ENCODE measurements at places on chromosomes 4 and X.

DNA sequence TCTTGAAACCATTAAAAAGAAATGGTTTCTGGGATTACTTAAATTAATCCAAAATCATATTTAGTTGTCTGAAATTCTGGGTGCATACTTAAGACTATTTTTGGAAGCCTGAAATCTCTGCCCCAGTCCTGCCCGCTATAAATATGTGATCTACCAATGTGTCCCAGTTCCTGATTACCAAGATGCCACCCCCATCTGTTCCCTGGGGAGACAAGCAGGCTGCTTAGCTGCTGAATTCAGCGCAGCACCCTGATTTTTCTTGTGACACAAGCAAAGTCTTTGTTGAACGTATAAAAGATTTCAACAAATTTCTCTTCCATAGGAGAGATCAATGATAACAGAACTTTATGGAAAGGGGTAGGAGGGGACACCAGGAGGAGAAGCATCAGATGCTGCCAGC, 100.6 kb upstream of the PRPS2 start:
- DNase-seq: no peak

DNA sequence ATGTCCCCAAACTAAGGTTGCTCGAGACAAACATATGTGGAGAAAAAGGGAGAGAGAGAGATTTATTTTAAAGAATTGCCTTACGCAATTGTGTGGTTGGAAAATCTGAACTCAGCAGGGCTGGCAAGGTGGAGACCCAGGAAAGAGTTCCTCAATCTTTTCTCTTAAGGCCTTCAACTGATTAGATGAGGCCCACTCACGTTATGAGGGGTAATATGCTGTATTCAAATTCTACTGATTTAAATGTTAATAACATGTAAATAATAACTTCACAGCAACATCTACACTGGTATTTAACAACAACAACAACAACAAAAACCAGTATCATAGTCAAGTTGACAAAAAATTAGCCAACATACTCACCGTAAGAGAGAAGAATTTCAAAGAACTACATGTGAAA, 14.6 kb downstream of the SERPINA7 start:
- no peak for DNase-seq

GRCh38 chr4:98662626-98663225, 4.3 kb upstream of the TSPAN5 start:
- no peak for DNase-seq

GRCh38 chr4:152807294-152807829, 27.6 kb downstream of the ARFIP1 start:
- DNase-seq: peak; percentile 43

DNA sequence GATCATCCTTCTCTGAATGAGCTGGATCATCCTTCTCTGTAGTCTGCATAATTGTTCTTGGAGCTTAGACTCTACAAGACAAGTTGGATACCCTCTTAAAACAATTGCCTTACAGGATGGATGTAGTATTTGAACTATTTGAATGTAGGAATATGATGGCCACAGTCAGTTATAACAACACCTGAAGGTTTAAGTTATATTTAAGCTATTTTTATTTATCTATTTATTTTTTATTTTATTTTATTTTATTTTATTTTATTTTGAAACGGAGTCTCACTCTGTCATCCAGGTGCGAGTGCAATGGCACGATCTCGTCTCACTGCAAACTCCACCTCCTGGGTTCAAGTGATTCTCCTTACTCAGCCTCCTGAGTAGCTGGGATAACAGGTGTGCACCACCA, 149.9 kb upstream of the SLIT2 start:
- DNase-seq: no peak

DNA sequence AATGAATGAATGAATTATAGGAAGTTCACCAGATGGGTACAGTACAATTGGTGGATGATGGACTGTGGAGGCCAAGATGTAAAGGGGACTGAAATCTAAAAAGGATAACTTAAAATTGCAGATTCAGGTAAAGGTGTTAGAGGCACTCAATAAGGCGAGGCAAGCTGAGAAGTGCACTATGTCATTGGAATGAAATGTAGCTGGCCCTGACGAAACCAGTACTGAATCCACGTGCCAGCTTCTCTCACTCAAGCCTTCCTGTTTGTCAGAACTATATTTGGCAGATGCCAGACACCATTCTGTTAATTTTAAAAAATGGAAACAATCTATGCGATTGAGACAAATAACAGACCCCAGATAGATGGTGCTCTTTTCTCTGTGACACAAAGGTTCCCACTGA, 1039.1 kb upstream of the TENM3 start:
- no peak for DNase-seq

DNA sequence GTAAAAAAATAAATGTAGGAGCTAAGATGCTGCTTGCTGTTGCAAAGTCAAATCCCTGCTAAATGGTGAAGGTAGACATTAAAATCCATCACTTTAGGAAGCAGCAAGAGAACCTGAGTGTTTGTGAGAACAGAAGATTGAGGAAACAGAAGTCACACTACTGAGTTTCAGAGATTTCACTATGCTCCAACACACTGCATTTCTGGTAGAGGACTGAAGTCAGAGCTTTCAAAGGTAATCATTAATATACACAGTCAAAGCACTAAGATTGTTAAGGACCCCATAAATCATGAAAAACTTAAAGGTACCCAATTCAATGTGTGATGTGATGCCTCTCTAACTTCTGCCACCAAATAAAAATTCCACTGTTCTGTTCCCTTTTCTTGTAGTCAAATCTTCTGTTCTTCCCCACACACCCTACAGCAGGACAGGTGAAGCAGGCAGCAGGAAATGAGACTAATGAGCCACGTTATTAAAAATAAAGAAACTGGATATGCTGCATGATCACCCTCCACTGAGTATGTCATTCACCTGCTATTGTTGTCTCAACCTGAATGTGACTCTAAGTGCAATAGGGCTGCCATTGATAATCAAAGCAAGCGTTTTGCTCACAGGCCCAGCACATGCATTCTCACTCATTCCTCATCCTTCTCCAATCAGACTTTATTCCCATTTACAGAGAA, 28.9 kb upstream of the APELA start:
- DNase-seq: no peak

DNA sequence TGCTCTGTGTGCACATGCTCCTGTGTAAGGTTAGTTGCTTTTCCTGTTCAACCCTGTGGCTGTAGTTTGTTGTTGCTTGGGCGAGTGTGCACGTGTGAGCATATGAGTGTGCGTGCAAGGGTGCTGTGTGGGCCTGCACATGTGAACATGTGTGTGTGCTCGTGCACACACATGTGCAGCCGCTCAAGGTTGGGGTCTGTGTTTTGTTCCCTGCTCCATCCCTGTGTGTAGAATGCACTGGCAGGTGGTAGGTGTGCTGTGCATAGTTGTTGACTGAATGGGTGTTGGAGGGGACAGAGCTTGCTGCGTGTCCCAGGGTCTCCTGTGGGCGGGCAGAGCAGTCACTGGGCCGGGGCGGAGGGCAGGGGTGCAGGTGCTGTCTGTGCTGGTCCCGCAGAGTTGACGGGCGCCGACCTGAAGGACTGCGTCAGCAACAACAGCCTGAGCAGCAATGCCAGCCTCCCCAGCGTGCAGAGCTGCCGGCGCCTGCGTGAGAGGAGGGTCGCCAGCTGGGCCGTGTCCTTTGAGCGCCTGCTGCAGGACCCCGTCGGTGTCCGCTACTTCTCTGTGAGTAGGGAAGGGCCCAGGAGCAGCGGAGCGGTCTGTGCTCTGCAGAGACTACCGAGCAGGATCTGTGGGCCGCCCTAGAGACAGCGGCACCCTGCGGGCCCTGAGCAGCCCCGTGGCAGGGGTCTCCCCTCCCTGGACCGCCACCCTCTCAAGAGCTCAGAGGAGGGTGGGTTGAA, 27.9 kb upstream of the HGFAC start:
- DNase-seq: no peak

GRCh38 chr4:2698951-2699505, 57.1 kb downstream of the TNIP2 start:
- DNase-seq: no peak

- DNase-seq: peak; percentile 49
Measured at GRCh38 chrX:17689971-17690409, 47.3 kb upstream of the SCML1 start.

GRCh38 chr4:150579551-150580234, 2.3 kb upstream of the MAB21L2 start:
- DNase-seq: no peak

DNA sequence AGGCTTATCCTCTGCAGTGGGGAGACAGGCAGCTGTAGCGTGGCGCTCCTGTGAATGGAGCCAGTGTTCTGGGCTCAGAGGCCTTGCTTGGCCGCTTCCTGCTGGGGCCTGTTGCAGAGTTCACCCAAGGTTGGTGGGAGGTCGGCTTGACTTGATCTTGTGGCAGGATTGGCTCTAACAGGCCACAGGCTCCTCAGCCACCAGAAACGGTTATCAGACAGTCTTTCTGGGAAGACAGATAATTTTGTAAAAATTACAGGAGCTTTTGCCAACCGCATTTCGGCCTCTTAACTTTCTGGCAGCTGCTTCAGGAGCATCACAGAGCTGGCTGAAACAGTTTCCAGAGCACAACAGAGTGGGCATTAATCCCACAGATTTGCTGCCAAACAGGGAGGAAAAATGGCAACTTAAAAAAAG, 66.4 kb downstream of the DIPK2B start:
- DNase-seq: no peak

DNA sequence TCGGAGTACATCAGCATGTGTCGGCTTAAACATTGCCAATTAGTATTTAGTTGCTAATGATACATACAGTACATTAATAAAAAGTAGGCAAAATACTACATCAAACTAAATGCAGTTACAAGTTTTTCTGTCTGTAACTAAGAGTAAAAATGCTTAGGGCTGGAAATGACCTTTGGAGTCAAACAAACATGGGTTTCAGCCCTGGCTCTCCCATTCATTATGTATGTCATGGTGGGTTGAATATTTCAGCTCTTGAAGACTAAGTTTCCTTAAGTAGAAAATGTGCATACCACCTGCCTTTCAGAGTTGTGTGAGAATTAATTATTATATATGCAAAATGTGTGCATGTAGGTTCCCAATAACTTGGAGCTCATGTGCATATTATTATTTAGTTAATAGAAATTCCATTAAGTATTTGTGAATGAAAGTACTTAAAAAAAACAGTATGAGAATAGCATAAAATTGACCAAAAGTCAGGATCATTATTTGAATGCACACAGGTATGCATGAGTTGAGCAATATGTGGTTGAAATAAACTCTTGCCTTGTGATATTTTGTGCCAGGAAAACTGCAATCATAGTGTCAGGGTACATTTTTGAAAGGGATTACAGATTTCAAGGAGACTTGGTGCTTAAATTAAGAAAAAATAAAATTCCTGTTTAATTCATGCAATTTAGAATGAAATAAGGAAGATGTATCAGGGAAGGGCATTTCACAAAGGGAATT, 2048.7 kb downstream of the PCDH7 start:
- DNase-seq: no peak

GRCh38 chr4:156280686-156281085, 327.0 kb upstream of the CTSO start:
- no peak for DNase-seq

DNA sequence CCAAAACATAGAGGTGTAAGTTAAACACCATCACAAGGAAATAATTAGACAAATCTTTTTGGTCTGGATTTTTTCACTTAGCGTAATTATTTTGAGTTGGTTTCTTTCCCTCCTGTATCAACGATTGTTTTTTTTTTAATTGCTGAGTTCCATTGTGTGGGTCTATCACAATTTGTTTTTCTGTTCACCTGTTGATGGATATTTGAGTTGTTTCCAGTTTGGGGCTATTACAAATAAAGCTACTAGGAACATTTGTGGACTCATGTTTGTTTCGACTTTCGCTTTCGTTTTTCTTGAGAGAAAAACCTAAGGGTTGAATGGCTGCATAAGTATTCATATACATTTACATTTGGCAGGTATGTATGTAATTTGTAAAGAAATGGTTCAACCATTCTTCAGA, 20.4 kb upstream of the FBXW7 start:
- peak; percentile 16 for DNase-seq

GRCh38 chr4:85676850-85677590, 202.1 kb downstream of the ARHGAP24 start:
- DNase-seq: no peak

DNA sequence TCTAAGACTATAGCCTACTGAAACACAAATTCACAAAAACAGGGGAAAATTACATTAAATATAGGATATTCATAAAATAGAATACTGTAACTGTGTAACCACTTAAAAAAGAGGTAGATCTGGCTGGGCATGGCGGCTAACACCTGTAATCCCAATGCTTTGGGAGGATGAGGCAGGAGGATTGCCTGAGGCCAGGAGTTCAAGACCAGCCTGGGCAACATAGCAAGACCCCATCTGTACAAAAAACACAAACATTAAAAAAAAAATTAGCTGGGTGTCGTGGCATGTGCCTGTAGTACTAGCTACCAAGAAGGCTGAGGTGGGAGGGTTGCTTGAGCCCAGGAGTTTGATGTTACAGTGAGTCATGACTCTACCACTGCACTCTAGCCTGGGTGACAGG, 33.4 kb downstream of the RPS6KA3 start:
- no peak for DNase-seq

- no peak for DNase-seq
Measured at GRCh38 chr4:102335616-102336015, 9.7 kb downstream of the SLC39A8 start.

- no peak for DNase-seq
Measured at GRCh38 chr4:92461732-92462131, 158.0 kb downstream of the GRID2 start.

DNA sequence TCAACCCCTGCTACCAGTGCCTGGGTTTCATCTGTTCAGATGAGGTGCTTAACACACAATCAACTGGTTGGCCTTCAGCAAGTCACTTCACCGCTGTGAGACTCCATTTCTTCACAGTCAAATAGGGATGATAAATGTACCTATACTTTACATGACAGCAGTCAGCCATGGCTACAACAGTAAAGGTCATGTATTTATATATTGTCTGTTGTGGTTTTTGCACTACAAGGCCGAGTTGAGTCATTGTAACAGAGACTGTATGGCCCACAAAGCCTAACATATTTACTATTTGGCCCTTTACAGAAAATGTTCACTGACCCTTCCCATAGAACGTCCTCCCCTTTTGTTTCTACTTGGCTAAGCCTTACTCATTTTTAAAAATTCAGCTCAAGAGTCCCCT, 404.6 kb upstream of the F9 start:
- DNase-seq: no peak

- DNase-seq: no peak
Measured at GRCh38 chrX:40671126-40671525, 23.8 kb upstream of the CXorf38 start.

- DNase-seq: no peak
Measured at GRCh38 chr4:102438396-102439235, 62.5 kb upstream of the NFKB1 start.

- DNase-seq: no peak
Measured at GRCh38 chr4:42711496-42711895, 54.6 kb upstream of the ATP8A1 start.

GRCh38 chr4:16991450-16991849, 93.0 kb upstream of the LDB2 start:
- DNase-seq: no peak

GRCh38 chrX:27446423-27446822, 16.7 kb downstream of the PPP4R3C start:
- DNase-seq: no peak

GRCh38 chr4:76737180-76737579, 160.8 kb downstream of the SOWAHB start:
- no peak for DNase-seq

GRCh38 chrX:13535376-13536165, 33.8 kb upstream of the EGFL6 start:
- DNase-seq: no peak

- DNase-seq: no peak
Measured at GRCh38 chrX:67777148-67777547, 233.3 kb downstream of the AR start.

GRCh38 chr4:3683077-3683743, 83.0 kb upstream of the ADRA2C start:
- DNase-seq: no peak

All from NAMALWA (cell line).